H9 (cell line): ENCODE measurements at places on chromosomes 7 and 10.
A peak's percentile ranks its signal among the peaks of the same experiment; 100 is the strongest.

DNA sequence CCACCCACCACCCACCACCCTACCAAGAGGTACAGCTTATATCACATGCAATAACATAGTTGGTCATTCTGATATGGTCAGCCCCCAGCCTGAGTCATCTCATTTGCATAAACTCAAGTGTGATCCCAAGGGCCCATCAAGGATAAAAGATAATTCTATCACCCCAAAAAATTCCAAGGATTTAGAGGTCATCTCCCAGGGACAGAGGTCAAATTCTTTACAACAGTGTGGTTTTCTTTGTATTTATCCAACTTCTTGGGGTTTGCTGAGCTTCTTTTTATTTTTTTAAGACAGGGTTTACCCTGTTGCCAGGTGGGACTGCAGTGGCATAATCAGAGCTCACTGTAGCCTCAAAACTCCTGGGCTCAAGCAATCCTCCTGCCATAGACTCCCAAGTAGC lies 9.4 kb upstream of the GTPBP10 start:
- DNase-seq = no peak

DNA sequence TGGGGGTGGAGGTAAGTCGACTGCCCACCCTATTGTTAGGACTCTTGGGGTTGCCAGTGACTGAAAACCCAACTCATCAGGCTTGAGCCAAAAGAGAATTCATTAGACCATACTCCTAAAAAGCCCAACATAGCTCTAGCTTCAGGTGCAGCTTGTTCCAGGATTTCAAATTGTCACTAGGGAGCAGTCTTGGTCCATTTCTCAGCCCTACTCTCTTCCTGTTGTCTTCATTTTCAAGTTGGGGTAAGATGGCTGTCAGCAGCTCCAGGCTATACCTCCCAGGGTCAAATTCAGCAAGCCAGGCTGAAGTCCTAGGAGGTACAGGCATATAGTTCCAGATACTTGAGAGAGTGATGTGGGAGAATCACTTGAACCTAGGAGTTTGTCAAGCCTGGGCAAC lies 14.9 kb upstream of the COL13A1 start:
- no peak for DNase-seq

DNA sequence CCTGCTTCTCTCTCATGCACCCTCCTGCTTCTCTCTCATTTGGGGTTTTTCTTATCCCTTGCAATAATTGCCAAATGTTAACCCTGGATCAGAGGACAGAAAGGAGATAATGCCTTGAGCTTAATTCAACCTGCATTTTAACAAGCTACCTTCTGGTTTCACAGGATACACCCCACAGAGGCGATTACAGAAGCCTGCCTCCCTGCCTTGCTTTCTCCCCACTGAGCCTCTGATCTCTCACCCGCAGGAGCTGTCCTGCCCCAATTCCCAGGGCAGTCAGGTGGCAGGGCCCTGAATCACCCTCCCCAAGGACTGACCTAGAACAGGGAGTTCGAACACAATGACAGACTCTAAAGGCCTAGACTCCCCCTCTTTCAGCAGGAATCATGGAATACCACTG lies 959.5 kb downstream of the GRID1 start:
- DNase-seq = peak; percentile 33

GRCh38 chr10:66555061-66555460 lies 370.8 kb upstream of the LRRTM3 start:
- DNase-seq = no peak

DNA sequence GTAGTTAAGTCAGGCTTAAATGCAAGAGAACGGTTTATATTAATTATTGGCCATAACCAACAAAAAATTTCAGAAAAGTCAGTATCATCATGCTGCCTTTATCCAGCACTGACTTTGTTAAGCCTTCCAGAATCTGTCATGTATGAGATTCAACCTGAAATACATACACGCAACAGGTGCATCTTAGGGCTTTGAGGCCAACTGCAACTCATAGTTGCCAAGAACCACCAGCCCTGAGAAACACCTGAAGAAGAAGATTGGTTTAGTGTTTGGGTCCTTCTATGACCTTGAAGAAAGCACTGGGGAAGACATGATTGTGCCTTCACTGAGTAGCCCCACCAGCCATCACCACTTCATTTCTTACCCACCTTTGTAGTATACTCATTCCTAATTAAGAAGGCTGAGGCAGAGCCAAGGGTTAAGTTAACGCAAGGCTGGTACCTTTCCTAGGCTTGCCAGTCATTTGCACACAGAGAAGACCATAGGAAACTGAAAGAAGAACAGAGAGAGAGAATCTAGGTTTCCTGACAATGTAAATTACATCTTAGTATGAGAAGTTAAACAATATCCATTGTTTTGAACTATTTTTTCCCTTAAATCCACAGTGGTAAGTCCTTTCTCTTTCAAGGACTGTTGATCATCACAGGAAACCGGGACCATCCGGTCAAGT lies 200.1 kb upstream of the PRKCQ start:
- no peak for DNase-seq

DNA sequence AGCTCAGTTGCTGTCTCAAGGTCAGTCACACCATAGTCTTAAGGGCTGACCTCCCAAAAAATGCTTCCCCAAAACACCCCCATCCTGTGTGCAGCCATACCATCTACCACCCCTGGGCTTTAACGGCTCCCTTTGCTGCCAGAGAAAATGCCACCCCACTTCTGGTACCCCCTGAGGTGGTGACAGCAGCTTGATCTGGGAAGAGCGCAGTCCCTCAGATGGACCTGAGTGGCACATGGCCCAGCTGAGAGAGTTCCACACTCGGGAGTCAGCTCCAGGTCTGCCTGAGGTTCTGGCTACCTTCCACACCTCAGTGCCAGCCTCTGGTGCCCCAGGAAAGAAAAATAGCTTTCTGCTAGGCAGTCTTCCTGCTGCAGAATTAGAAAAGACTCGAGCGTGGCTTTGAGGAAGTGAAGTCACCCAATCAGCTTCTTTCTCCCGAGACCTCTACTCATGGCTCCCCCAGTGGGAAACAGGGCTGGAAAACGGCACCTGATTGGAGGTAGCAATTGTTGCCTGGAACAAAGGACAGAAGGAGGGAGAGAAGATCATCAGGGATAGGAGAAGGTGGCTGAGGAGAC lies 151.7 kb downstream of the ARHGAP21 start:
- no peak for DNase-seq

DNA sequence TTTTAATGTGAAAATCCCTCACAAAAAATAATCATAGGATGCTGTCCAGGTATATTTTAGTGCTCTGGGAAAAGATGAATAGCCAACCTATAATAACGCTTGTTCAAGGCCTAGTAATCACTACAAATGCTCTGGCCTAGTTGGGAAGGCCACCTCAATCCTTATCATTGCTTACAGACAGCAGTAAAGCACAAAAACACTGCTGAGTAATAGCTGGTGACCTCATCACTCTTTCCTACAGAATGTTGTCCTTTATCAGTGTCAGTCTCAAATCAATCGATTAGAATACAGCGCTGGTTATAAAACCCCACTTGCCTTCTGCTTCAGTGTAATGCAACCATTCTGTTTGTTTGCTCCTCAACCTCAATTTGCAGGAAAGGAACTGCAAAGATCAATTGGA lies 72.6 kb upstream of the STEAP1 start:
- DNase-seq = no peak

- DNase-seq = no peak
Measured at GRCh38 chr7:112587504-112587903, 106.7 kb downstream of the LSMEM1 start.

DNA sequence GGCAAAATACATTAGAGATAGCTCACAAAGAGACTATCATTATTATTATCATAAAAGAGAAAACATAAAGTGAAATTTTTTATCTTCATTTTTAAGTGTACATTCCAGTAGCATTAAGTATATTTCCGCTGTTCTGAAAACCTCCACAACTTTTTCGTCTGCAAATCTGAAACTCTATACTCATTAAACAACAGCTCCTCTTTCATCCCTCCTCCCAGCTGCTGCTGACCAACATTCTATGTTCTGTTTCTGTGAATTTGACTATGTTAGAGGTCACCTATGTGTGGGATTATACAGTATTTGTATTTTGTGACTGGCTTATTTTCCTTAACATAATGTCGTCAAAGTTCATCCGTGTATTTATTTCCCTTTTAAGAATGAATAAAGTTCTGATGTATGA lies 429.3 kb upstream of the TPK1 start:
- DNase-seq = no peak

DNA sequence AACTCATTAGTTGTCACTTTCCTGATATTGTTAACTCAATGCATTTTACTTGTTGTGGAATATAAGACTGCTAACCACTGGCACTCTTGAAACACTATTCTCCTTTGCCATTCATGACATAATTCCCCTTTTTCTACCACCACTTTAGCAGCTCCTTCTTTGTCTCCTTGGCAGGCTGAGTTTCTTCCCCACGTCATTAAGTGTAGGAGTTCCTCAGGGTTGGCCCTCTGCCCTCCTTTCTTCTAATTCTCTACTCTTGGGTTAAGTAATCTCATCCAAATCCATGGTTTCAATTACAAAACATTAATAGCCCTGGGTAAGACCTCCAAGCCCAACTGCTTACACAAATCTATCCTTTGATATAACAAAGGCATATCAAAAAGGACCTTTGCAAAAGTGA lies 175.1 kb downstream of the HGF start:
- no peak for DNase-seq

GRCh38 chr7:32158076-32158475 lies 87.9 kb upstream of the PDE1C start:
- no peak for DNase-seq

GRCh38 chr7:26451997-26452396 lies 160.3 kb downstream of the SNX10 start:
- peak; percentile 69 for DNase-seq

DNA sequence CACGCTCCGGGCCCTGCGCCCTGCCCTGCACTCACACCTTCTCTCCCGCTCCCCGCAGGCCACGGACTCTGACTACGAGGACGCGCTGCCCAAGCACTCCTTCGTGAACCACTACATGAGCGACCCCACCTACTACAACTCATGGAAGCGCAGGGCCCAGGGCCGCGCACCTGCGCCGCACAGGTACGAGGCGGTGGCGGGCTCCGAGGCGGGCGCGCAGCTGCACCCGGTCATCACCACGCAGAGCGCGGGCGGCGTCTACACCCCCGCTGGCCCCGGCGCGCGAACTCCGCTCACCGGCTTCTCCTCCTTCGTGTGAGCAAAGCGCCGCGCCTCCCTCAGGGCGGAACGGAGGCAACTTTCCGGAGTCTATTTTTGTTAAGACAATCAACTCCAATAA lies 417.0 kb upstream of the FOXK1 start:
- no peak for DNase-seq

DNA sequence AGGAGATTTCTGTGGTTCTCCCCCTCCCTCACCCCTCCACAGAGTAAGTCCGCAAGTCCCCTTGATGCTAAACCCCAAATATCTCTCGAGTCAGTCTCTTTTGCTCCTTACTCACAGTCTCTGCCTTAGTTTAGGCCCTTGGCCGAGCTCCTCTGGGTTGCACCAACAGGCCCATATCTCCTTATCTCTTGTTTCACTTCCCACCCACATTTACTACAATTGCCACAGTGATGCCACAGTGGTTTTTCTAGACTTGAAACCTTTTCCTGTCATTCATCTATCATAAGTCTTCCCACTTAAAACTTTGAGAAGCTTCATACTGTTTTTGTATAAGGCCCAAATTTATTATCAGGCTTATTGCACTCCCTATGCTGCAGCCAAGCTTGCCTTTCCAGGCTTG lies 23.4 kb upstream of the NME8 start:
- no peak for DNase-seq

- DNase-seq = no peak
Measured at GRCh38 chr10:118271671-118272070, 70.5 kb downstream of the FAM204A start.

GRCh38 chr7:158547817-158548216 lies 39.8 kb downstream of the PTPRN2 start:
- DNase-seq = no peak
